ENCODE measurements at places on chromosomes 11 and 22.

DNA sequence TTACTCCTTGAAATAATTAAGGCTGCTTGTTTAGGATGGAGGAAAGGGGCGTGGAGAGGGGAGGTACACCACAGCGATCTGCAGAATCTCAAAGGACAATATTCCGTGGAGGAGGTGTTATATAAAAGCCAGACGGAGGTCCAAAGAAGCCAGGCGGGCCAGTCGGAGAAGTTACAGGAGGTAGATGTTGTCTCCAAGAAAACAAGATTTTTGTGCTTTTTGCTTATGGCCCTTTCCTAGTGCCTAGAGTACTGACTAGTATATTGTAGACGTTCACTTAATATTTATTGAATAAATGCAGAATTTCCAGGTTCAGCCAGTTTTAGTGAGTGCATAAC is 761 bp downstream of the ZDHHC13 start:
- DNase-seq = no peak

DNA sequence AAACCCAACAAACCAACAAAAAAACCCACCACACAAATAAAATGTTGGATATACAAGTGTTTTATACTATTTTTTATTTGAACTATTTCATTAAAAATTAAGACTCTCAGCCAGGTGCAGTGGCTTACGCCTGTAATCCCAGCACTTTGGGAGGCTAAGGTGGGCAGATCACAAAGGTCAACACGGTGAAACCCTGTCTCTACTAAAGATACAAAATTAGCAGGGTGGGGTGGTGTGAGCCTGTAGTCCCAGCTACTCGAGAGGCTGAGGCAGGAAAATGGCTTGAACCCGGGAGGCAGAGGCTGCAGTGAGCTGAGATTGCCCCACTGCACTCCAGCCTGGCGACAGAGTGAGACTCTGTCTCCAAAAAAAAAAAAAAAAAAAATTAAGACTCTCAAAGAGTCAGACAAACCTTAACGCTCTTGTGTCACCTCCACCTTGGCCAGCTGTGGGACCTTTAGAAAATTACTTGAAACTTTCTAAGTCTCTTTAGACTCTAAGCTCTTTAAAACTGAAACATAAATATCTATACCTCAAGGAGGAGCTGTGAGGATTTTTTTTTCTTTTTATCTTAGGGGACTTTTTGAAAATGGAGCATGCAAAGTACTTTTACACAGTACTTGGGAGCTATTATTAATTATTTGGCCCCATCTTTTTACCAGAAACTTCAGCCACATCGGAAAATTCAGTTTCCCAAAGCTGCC is 68.4 kb upstream of the CLNS1A start:
- DNase-seq = no peak

GRCh38 chr22:34879001-34879400 is 187.0 kb upstream of the ISX start:
- no peak for DNase-seq

DNA sequence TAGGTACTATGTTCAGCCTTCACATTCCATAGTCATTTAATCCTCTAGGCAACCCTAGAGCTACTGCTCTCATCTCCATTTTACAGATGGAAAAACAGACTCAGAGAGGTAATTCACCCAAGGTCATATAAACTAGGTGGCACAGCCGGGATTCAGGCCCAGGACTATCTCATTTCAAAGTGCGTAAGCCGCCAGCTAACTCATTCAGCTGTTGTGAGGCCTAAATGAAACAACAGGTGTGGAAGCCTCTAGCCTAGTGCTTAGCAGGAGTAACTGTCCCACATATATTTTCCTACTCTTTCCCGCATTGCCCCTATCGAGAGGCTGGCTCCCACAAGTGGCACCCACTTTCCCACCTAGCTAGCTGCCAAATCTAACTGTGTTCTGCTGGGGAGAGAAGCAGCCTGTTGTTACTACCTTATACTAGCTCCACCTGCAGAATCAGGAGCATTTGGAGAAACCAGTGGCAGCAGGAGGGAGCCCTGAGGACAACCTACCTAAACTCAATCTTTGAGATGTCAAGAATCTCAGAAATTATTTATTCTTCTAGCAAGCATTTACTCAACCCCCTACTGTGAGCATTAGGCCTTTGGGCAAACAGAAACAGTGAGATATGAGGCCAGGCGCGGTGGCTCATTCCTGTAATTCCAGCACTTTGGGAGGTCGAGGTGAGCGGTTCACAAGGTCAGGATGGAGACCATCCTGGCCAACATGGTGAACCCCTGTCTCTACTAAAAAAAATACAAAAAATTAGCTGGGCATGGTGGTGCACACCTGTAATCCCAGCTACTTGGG is 20.9 kb downstream of the PRG3 start:
- no peak for DNase-seq

GRCh38 chr11:67820081-67820480 is 145.7 kb upstream of the ALDH3B2 start:
- no peak for DNase-seq

DNA sequence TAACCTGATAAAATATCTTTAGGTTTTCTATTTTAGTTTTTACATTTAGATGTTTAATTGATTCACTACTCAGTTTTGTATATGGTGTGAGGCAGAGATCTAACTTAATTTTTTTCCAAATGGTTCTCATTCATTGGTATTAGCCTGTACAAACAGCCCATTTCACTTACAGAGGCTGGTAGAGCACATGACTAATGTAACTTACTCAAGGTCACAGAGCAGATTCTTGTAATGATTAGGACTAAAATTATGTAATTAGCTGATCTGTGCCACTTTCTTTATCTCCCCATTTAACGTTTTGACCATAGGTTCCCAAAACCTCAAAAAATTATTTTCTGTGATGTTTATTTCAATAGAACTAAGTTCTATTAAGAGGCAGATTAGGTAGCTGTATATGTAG is 16.5 kb upstream of the TNRC6B start:
- DNase-seq = no peak

GRCh38 chr11:84564180-84564866 is 1062.8 kb downstream of the DLG2 start:
- DNase-seq = no peak

DNA sequence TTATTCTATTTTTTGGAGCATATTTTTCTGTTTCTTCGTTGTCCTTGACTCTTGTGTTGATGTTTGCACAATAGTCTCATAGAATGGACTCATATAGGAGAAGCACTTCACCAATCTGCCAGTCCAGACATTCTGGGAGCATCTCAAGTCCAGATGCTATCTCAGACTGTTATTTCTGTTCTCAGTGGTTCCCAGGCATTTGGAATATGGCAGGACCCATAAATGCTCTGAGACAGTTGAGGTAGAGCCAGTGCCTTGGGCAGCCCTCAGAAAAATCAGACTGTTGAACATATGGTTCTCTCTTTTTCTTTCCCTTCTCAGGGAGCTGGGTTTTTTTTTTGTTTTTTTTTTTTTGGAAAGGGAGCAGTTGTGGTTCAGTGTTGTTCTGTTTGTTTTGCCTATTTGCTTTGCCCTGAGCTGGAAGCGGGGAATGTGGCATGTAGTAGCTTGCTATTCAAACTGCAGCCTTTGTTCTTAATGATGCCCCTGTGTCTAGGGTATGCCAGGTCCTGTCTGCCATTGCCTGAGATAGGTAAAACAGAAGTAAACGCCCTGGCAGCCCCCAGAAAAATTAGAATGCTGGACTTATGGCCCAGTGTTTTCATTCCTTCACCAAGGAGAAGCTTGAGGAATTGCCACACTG is 3.7 kb upstream of the MS4A2 start:
- DNase-seq = no peak

DNA sequence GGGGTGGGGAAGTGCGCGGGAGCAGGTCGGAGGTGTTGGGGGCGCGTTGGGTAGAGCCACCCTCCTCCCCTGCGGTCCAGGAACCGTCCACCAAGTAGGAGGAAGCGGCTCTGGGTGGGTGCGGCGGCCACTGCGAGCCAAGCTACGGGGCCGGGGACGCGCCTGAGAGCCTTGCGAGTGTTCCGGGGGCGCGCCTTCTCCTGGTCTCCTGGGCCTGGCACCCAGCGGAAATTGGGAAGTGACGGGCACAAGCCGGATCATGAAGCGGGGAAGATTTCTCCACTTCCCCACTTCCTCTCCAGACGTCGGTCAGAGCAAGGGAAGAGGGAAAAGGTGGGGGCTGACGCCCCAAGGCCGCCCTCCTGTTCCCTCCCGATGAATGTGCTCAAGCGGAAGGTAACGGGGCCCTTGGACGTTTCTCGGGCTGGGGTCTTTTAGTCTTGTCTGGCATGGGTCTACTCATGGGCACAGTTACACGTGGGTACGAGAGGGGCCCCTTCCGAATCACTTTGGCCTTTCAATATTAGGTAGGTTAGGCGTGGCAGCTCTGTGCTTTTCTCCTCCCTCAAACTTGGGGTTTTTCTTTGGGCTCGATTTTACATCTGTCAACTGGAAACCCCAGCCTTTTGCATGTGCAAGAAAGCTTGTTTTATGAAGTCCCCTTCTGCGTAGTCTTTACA is 865 bp downstream of the RBM14 start:
- no peak for DNase-seq

DNA sequence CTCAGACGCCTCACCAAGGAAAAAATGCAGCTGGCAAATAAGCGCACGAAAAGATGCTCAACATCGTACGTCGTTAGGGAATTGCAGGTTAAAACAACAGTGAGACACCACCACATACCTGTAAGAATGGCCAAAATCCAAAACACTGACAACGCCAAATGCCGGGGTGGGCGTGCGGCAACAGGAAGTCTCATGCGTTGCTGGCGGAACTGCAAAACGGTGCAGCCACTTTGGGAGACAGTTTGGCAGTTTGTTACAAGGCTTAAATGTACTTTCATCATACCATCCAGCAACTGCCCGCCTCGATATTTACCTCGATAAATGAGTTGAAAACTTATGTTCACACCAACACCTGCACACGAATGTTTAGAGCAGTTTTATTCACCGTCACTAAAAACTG is 7.5 kb upstream of the CTSD start:
- no peak for DNase-seq

GRCh38 chr11:72410956-72411355 is 23.4 kb downstream of the CLPB start:
- no peak for DNase-seq

GRCh38 chr22:20138417-20138738 is 6.8 kb downstream of the ZDHHC8 start:
- DNase-seq = no peak

DNA sequence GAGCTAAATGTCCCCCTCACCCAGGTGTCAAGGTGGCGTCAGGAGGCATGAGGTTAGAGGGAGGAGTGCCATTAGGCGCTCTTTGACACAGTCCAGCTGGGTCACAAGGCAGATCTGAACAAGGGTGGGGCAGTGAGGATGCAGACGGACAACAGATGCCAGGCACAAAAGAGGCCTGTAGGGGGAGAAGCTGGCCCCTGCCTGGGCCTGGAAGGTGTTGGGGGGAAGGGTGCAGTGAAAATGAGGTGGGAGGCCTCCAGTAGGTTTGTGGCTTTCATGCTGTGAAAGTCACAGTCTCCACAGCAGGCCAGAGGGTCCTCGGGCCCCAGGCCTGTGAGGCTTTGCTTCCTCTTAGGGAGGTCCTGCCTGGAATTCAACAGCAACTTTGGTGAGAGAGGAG is 85.0 kb upstream of the PLET1 start:
- peak; percentile 50 for DNase-seq
